Motor neuron (in vitro differentiated cells): ENCODE measurements at places on chromosomes 12 and 14.

DNA sequence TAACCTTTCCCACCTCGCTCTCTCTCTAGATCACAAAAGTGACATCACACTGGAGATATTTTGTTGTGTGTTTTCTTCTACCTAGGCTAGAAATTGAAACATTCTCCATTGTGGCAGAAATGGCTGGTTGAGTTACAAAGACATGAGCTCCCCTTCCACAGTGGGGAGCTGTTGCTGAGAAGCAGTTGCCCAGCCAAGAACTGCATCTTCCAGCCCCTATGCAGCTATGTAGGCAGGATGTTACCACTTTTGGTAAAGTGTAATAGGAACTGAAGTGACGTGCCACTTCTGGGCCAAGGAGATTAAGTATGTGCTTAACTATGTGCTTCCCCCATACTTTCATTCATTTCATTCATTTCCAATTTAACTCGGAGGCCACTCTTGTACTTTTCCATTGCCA, 138.7 kb upstream of the E2F7 start:
- ATAC-seq: no peak

GRCh38 chr14:101253948-101254347, 307.3 kb upstream of the DIO3 start:
- no peak for ATAC-seq

DNA sequence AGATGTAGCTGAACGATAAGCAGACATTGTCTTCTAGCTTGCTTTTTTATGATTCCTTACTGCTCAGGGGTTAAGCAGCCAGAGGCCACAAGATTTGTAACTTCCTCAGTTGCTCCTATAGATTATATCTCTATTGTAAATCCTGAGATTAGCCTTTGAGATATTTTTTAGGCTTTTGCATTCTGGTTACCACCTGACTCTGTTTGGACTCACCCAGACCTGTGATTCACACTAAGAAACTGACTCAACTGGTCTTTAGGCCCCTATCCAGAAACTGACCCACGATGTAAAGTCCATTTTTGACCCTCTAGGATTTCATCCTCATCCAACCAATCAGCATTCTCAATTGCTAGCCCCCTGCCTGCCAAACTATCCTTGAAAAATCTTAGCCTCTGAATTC, 194.4 kb downstream of the RASSF9 start:
- no peak for ATAC-seq

DNA sequence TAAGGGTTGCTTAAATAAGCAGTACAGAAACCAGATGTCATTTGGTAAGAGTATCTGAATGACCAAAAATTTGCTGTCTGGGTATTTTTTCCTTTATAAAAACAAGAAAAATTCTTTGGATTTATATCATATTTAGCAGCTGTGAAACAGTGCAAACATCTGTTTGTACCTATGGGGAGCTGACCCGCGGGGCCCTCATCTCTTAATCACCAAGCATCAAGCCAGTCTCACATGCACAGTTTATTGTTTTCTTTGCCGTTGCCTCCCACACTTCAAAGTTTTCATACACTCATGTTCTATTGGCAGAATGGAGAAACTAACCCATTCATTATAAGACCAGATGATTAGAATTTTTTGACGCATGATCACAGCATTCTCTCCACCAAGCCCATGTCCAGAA, 142.2 kb downstream of the BMP4 start:
- ATAC-seq: no peak

- ATAC-seq: no peak
Measured at GRCh38 chr12:29023436-29024076, 125.5 kb upstream of the FAR2 start.

DNA sequence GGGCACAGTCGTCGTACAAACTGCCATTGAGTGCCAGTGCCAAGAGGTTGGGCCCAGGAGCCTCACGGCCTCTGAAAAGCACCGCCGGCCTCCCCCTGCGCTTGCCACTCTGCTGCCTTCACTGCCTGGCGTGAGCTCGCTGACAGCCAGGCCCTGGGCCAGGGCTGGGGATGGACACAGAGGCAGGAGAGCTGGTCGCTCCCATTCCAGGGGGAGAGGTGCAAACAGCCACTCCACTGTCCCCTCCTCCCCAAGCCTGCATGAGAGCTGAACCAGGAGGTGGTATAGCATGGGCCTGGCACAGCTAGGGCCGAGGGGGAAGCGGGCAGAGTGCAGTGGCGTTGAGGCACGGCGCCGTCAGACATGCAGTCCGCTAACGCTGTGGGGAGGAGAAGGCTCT, 4.6 kb downstream of the ADSS1 start:
- no peak for ATAC-seq

DNA sequence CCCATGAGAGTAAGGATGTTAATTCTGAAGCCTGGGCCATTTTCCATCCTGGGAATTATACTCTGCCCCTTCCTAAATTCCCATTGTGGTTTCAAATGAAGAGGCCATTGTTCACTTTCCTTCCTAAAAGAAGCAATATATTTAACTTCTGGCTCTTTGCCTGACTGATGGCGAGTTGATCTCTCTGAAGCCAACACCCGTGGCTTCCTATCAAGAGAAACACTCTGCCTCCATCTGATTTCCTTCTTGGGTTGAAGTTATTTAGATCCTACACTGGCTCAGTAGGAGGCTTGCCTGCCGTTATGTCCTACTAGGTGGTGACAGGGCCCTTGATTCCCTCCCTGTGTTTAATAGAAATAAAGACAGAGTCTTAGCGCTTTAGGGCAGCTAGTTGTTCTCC, 97.4 kb downstream of the PRKCH start:
- ATAC-seq: no peak

- no peak for ATAC-seq
Measured at GRCh38 chr12:49305762-49306510, 11.0 kb downstream of the PRPH start.

- ATAC-seq: no peak
Measured at GRCh38 chr12:95701722-95702418, 88.7 kb downstream of the NTN4 start.

GRCh38 chr14:64755781-64756221, 51.6 kb downstream of the PLEKHG3 start:
- ATAC-seq: no peak

GRCh38 chr12:127079636-127080035, 1187.3 kb upstream of the TMEM132C start:
- no peak for ATAC-seq

DNA sequence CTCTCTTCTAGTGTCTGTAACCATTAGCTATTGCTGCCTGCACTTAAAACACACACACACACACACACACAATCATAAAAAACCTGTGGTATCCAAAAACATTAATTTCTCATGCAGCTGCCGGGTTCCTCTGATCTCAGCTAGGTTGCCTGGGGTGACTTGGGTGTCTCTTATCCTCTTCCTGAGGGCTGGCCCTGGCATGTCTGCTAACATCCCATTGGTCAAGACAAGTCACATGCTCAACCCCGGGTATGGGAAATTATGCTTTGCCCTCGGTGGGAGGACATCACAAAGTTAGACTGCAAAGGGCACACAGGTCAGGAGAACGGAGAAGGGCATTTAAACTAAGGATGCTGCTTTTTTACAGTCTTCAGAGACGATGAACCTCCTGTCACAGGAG, 55.7 kb downstream of the TRPV4 start:
- ATAC-seq: peak; percentile 63

GRCh38 chr14:64987438-64987767, 708 bp downstream of the FNTB start:
- no peak for ATAC-seq

- peak; percentile 57 for ATAC-seq
Measured at GRCh38 chr14:106044949-106045596, 518.7 kb downstream of the TMEM121 start.

- ATAC-seq: no peak
Measured at GRCh38 chr12:131916306-131917138, 12.6 kb upstream of the PUS1 start.

DNA sequence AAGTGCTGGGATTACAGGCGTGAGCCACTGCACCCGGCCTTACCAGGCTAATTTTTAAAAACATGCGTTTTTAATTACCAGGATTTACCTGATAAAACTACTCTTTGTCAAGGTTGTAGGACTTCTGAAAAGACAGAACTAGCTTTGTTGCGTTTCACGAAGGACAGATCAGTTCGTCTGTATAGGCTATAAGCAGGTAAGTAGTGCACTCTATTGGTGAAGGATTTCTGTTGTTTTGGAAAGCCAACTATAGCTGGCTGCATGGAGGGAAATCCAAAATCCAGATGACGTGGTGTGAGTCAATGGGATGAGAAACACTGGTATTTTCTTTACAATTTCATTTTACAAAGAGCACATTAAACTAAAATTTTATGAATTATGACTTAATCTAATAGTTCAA, 14.6 kb downstream of the GNPNAT1 start:
- no peak for ATAC-seq

DNA sequence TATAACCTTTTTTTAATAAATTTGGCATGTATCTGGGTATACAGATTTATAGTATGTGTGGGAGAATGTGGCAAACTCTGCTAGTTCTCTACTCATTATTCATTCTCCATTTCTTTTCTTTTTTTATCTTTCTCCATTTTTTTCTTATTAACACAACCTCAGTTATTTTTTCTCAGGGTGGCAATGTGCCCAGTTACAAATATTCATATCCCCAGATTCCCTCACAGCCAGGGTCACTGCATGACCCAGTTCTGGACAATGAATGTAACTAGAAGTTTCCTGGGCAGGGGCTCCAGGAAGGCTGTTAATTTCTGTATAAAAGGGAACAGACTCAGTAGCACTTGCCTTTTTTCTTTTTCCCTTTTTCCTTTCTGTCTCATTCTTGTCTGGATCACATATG, 95.6 kb downstream of the VCPKMT start:
- no peak for ATAC-seq

DNA sequence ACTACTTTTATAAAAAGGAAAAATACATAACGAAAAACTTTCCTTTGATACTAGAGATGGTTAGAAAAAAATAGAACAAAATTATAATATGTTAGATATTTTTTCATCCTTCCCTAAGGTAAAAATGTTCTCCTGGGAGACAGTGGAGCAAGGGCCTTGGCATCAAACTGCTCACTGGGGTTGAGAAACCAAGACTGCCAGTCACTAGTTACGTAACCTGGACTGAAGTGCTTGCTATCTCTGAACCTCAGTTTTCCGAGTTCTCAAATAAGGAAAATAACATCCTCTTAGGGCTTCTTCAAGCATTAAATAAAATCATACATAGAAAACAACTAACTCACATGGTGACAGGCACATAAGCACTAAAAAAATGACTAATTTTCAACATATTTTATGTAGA, 48.2 kb upstream of the FRMD6 start:
- no peak for ATAC-seq

GRCh38 chr14:104149617-104150135, 11.3 kb downstream of the KIF26A start:
- peak; percentile 77 for ATAC-seq

GRCh38 chr12:131102493-131102931, 148.8 kb downstream of the ADGRD1 start:
- ATAC-seq: no peak

GRCh38 chr12:87150969-87151662, 878.1 kb downstream of the C12orf50 start:
- ATAC-seq: no peak

DNA sequence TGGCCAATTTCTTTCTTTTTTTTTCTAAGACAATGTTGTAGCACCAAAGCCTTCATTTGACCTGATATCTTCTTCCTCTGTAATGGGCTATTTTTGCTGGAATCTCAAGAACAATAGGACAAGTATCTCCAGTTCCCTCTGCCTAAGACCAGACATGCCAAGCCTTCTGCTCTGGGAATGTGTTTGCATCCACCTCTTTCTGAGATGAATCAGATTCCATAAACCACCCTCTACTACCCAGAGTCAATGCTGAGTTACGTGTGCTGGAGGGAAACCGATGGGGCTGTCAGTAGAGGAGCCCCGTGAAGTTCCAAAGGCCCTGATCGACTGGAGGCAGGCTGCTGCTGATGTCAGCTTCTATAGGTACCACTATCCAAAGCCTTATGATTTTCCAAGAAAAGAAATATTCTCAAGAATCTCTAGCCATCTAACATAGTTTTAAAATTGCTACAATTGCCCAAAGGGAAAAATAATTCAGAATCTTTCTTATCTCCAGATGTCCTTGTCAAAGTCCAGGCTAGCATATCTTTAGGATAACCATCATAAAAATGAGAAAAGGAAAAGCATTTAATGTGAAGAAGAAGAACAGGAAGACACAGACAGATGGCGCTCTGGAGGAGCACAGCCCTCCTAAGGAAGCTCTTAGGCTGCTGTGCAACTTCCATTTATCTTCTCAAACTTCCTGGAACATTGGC, 101.9 kb downstream of the SLC8A3 start:
- no peak for ATAC-seq

DNA sequence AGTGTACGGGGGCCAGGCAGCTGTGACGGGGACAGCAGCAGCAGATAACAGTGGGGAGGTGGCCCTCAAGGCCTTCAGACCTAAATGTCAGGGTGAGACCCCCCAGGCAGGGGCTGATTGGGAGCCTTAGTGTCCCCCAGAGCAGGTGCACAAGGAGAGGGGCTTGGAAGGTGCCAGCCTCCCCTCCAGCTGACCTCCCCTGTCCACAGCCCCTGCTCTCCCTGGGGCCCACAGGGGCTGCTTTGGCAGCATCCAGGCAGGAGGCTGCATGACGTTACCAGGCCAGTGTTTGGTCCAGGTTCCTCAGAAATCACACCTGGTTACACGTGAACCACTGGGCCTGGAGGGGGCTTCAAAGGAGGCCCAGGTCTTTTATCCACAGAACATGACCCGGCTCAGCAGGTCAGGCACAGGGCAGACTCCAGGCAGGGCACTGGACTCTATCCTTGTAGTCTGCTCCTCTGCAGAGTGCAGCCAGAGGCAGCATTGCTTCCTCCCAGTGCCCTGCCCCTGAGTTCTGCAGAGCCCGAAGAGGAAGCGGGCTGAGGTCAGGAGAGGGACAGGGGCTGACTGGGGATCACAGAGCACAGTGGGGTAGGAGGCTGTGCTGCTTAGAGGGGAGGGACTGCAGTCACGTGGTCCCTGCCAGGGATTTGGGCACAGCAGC, 2.6 kb upstream of the TRMT61A start:
- ATAC-seq: no peak

DNA sequence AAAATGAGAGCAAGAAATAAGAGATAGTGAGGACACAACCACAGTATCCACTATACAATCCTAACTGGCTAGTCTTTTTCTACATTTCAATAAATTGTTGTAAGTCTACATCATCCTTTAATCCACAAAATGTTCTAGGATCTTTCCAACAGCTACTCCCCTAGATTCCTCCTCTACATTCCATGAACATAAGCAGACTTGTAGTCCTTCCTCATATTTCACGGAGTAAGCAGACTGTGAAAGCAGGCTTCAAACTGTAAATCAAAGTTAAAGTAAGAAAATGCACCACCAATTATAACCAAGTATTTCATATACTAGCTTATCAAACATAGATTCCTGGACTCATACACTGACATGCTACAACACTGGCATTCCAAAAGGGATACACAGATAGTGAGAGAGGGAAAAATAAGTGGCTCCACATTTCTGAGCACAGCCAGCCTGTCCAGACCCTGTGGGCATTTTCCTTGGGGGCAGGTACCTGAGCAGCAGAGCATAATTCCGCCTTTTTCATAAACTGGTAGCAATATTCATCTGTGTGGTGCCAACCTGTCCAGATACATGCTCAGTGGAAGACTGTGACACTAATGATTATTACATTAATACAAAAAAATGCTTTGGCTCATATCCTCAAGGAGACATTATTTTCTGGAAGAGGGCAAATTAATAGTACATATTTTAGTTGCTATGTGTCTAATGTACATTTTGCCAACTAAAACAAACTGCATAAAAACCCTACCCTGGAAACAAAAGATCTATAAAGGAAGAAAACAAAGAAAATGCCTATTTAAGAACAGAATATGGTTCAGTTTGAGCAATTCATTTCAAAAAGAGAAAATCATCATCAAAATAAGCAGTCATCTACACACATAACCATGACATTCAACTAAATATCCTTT, 113.3 kb upstream of the FSCB start:
- ATAC-seq: peak; percentile 14

- ATAC-seq: no peak
Measured at GRCh38 chr14:24108336-24108874, 6.2 kb upstream of the DCAF11 start.
